Motor neuron (in vitro differentiated cells): ENCODE measurements at places on chromosomes 16 and 17. TPM values are rescaled to one million over a fixed set of nuclear protein-coding genes. Genes with fewer than 3 reads are reported as not detected.

DNA sequence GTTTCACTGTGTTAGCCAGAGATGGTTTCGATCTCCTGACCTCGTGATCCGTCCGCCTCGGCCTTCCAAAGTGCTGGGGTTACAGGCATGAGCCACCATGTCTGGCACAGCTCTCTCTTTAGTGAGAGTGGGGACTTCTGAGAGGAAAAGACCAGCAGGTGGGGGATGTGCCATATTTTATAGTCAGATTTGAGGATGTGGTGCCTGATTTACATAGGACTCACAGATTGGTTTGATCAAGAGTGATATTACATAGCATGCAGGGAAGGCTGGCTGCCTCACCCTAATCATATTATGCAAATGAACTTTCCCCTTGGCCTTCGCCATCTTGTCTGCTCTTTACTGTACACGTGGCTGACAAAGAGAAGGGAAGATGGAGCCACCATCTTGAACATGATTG lies 28.1 kb upstream of the MAPK3 start:
- ATAC-seq = no peak

GRCh38 chr16:4511441-4512082 lies 27.0 kb downstream of the CDIP1 start:
- ATAC-seq = peak; percentile 74

- peak; percentile 30 for ATAC-seq
These were observed 14.1 kb downstream of the PPL start for GRCh38 chr16:4922721-4923342.

GRCh38 chr17:44887971-44888954 lies 11.0 kb downstream of the EFTUD2 start:
- ATAC-seq = no peak

GRCh38 chr17:67829331-67829730 lies 4.0 kb downstream of the BPTF start:
- ATAC-seq = no peak

Gene CRYM
- 66.7 and 70.8 TPM in 2 replicates for total RNA-seq

Gene KPNB1
- 252 and 268 TPM in 2 replicates for total RNA-seq
